Stimulated activated CD4-positive, alpha-beta T cell treated with anti-CD3 and anti-CD28 coated beads, Interleukin-4, amount 100 ng/mL, for 4 hours (primary cell): ENCODE measurements at places on chromosomes 2 and 18.

GRCh38 chr2:60520151-60520876 lies 33.1 kb downstream of the BCL11A start:
- no peak for DNase-seq

DNA sequence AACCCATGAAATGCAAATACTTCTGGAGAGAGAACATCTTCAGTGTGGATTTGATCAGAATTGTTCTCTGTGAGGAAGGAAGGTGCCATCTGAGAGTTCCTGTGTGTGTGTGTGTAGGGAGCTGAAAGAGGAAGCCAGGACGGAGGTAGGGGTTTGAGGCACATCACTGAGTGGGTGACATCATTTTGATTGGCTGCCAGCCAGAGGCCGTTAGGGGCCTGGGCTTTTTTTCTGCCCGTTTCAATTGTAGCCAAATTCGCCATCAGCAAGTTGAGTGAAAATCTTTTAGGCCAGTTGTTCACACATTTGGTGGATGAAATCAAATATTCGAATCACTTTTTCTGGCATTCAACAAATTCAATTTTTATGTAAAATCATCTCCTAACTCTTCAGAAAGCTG lies 48.9 kb downstream of the TSN start:
- no peak for DNase-seq

DNA sequence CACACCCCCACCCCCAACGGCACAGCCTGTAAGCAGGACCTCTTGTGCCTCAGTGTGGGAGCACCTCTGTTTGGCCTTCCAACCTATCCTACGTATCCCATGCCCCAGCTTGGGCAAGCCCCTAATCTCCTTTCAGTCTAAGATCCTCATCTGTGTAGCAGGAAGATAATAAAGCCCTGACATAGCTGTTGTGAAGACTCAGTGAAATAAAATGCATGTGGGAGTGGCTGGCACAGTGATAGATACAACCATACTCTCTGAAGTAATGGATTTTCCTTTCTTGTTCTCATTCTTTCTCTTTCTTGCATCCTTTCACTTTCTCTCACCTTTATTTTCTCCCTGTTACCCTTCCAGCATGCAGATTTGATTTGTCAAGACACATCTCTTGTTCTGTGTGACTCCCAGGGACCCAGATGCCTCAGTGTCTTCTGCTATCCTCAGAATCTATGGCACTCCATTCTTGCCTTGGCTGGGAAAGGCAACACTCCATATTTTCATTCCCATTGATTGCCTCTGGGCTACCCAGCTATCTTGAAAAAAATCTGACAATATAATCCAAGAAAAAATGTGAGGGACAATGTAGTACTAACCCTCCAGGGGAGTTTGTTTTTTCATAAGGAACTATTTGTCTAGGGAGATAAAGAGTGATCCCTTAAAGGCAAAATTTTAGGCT lies 207.2 kb upstream of the SETBP1 start:
- no peak for DNase-seq

- no peak for DNase-seq
These were observed 438.9 kb downstream of the PTPRM start for GRCh38 chr18:8005870-8006569.

- DNase-seq: no peak
These were observed 815.1 kb upstream of the RAB6C start for GRCh38 chr2:129164220-129164949.

DNA sequence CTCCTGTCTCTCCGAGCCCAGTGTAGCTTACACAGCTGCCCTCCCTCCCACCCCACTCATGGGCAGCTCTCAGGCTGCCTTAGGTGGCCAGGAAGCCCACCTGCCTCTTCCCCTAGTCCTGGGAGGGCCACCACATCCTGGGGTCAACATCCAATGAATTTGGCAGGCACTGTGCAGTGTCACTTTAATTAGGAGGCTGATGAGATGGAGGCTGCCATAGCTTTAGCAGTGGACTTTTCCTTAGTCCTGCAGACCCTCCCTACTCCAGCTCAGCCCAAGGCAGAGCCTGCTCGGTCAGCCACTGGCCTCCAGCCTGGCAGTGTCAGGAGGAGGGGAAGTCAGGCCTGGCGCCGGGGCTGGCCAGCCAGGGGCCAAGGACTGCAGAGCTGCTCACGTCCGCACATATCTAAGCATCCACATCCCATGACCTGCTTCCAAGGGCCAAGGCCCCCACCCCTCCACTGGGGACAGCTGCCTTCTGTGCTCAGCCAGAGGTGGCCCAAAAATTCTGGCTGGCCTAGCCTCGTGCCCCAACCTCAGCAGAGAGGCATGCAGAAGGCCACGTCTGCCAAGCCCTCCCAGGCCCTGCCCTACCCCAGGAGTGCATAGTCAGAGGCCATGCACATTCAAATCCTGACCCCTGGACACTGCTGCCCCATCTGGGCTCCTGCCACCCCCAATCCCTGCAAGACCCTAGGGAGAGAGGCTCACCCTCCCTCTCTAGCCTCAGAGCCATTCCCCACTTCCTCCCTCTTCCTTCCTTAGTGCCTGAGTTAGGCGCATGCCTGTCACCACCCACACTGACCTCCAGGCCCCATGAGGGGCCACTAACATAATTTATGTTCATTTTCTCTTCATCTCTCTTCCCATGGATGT lies 33.1 kb downstream of the ADRA2B start:
- no peak for DNase-seq

DNA sequence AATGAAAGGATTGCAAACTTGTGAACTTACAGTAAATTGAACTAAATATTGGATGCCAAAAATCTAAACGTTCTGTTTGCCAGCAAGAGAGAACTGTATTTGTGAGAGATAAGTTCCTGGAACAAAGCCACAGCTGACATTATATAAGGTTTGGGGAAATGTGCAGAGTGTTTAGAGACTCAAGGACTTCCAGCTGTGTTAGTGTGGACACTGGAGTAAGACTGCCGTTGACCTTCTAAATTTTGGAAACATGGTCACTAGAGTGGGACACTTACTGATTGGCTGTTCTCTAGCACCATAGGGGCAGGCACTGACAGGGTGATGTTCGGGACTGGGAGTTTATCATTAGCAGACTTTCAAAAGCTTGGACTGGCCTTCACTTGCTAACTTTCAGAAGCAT lies 40.5 kb downstream of the SCN9A start:
- DNase-seq: no peak

DNA sequence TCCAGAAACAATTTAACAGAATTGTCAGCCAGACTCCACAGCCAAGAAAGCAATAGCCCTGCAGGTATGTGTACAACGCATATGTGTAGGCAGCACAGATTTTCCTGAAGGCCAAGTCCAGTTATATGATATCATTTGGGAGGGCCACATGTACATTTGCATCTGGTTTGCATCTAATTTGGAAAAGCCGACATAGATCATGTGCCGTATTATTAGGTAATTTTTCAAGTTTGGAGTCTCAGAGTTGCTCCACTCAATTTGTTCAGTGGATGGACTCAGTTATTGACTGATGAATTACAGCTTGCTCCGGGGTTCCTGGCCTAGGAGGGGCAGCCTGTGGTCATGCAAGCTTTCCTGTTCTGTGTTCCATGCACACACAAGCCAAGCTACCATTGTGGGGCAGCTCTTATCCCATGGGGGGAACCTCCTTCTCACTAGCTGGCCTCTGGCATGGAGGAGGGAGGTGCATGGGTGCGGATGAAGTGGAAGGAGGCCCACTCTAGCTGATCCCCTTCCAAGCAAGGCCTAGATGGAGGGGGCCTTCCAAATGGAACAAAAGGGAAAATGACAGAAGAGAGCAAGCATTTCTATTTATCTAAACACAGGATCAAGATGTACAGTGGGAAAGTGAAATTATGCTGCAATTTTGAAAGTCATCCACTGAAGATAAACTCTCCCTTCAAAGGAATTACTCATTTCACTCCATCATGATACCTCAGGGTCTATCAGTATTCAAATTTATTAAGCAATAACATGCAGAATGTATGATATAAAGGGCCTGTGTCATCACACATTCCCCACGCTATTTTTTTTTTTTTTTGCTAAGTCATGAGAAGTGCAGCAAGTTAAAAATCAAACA lies 202.6 kb upstream of the SMAD2 start:
- no peak for DNase-seq

DNA sequence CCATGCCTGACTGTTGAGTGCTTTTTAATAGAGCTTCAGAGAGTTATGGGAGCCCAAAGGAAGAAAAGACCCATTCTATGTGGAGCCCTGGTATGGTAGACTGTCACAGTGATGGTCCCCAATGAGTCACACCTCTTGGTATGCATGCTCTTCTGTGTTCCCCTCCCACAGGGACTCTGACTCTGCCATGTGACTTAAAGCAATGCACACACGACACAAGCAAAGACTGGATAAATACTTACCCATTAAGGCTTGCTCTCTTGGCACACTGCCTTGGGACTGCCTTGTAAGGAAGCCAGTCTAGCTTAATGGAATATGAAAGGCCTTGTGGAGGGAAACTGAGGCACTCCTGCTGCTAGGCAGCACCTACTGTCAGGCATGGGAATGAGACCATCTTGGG lies 16.7 kb upstream of the DTNB start:
- no peak for DNase-seq

- DNase-seq: no peak
These were observed 170.4 kb downstream of the ZNF521 start for GRCh38 chr18:25181581-25181980.

DNA sequence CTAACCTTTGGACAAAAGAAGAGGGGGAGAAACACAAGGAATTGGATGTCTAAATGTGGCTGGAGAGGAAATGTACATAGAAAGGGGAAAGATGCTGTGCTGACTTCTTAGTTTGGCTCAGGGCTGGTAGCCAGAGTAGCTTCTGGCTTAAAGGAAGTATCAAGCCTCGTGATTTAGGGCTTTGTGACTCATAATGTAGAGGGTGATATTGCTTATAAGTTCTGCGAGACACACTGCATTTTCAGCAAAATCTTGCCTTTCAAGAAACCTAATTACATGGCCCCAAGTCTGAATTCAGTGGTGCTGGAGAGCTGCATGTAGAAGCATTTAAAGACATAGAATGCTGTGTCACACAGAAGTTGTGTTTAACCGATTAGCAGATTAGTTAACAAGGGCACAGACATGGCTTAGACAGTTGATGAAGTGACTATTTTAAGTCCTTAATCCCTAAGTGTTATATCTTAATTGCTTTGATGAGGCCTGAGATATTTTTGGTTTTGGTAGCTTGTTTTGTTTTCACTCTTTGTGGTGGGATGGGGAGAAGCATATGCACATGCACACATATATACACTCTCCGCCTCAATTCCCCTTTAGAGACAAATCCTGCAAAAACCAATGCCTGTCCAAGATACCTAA lies 66.4 kb downstream of the EPAS1 start:
- no peak for DNase-seq

GRCh38 chr2:183079139-183079775 lies 710 bp downstream of the DUSP19 start:
- no peak for DNase-seq

DNA sequence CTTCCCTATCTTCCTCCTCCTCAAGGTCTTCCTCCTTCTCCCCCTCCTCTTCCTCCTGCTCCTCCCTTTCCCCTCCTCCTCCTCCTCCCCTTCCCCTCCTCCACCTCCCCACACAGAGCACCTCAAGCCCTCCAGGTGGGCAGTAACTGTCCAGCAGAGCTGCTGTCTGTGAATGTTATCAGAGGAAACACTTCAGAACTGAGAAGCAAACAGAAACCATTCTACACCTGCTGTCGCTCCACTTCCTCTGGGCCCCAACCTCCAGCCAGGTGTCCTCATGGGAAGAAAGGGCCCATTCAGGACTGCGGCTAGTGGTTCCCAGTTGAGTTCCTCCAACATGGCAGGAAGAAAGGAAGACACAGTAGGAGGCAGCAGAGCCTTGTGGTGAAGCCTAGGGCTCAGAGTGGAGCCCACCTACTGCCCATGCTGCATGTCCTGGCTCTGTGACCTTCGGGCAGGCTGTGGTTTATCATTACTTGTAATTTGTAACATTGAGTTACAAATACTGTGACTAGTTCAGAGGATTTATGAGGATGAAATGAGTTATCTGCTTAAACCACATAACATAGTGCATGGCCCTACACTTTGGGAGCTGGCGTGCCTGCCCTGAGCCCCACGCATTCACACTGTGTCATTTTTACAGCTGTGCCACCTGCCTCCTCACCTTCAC lies 165.9 kb upstream of the ID2 start:
- no peak for DNase-seq

DNA sequence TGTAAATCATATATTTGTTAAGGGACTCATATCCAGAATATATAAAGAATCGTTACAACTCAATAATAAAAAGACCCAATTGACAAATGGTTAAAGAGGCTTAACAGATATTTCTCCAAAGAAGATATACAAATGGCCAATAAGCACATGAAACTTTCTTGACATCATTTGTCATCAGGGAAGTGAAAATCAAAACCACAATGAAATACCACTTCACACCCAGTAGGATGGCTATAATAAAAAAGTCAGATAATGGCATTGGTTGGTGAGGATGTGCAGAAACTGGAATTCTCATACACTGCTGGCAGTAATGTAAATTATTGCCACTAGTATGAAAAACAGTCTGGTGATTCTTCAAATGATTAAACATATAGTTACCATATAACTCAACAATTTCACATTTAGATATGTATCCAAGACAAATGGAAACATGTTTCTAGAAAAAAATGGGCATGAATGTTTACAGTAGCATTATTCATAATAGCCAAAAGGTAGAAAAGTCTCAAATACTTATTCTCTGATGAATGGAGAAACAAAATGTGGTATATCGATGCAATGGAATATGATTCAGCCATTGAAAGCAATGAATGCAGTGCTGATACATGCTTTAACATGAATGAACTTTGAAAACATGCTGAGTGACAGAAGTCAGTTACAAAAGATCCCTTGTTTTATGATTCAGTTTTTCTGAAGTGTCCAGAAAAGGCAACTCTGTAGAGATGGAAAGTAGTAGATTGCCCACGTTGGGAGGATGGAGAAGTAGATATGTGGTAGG lies 304.6 kb upstream of the ZEB2 start:
- no peak for DNase-seq

DNA sequence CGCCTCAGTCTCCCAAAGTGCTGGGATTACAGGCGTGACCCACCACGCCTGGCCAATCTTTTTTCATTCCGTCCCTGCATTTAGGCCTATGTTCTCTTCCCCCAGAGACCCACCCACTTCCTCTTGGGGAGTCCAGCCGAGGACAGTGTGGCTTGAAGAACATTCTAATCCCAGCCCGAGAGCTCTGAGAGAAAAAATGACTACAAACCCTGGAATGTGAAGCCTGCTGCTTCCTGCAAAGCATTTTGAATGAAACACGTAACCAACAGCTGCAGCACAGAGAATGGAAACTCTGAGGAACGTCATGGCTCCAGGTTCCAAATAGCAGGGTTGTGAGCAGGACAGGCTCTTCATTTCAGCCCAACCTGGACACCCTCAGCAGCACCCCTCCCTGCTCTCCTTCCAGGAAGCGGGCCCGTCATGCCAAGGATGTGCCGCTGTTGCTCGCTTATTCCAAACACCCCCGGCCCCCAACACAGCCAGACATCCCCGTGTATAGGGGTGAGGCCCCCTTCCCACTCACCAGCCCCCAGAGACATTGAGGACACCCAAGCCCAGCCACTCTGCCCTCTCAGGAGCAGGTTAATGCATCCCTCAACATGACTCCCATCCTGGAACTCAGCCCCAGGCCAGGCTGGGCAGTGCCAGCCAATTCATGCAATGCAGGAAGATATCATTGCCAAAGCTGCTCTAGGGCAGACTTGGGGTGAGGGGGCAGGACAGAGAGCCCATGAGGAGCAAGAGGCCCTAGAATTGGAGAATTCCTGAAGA lies 139.8 kb downstream of the ZFP36L2 start:
- no peak for DNase-seq

- DNase-seq: no peak
These were observed 23.7 kb downstream of the ASXL2 start for GRCh38 chr2:25854613-25855012.
